ENCODE measurements at places on chromosomes 13 and 19. TPM values are rescaled to one million over a fixed set of nuclear protein-coding genes. Genes with fewer than 3 reads are reported as not detected.

GRCh38 chr13:59312776-59313175 is 851.0 kb downstream of the DIAPH3 start:
- no peaks in the 10 kb centered on the region for H3K36me3 ChIP-seq
- no peak overlapping the region for H3K4me3 ChIP-seq
- no peak overlapping the region for H3K27ac ChIP-seq
- H3K27me3 ChIP-seq = no peaks in the 10 kb centered on the region
- no peak for DNase-seq

- H3K4me3 ChIP-seq = no peak overlapping the region
- H3K27ac ChIP-seq = no peak overlapping the region
Observed at GRCh38 chr13:50236898-50237318, 221.7 kb downstream of the KCNRG start.

DNA sequence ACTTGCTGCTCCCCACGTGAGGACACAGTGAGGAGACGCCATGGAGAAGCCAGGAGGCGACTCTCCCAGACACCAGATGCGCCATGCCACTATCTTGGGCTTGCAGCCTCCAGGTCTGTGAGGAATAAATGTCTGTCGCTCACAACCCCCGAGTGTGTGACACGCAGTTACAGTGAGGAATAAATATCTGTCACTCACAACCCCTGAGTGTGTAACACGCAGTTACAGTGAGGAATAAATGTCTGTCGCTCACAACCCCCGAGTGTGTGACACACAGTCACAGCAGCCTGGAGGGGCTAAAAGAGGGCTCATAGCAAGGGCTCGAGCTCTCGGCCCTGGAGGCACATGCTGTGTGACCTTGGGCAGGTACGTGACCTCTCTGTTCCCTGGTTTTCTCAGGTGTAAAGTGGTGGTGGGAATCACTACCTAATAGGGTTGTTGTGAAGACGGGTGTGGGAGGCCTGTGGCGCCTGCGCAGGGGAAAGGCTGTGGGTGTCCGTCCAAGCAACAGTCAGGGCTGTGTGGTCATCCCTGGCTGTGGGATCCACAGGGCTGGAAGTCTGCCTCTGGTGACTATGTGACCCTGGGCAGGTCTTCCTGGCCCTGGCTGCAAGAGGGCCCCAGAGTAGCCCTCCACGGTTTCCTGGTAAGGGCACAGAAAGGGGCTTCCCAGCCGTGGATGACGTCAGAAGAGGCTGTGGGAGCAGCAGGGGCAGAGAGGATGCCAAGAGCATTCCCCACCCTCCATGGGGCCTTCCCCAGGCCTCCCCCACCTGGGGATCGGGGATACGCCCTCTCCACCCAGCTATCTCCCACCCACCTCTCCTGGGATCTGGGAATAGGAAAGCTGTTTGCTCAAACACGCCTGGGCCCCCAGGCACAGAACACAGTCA is 77.7 kb downstream of the C1QTNF9 start:
- no peaks in the 10 kb centered on the region for H3K4me1 ChIP-seq
- no peak overlapping the region for H3K27ac ChIP-seq
- no peaks in the 10 kb centered on the region for H3K27me3 ChIP-seq
- no peak overlapping the region for H3K4me3 ChIP-seq
- no peaks in the 10 kb centered on the region for H3K36me3 ChIP-seq

- peak overlapping the region; percentile 100 for H3K4me3 ChIP-seq
- no peaks in the 10 kb centered on the region for H3K36me3 ChIP-seq
- H3K4me1 ChIP-seq = peaks cover 68% of the 10 kb centered on the region
- no peak for DNase-seq
- peak overlapping the region; percentile 93 for H3K27ac ChIP-seq
- no peaks in the 10 kb centered on the region for H3K27me3 ChIP-seq
Observed at GRCh38 chr19:45508861-45509691, 1.8 kb downstream of the VASP start.

DNA sequence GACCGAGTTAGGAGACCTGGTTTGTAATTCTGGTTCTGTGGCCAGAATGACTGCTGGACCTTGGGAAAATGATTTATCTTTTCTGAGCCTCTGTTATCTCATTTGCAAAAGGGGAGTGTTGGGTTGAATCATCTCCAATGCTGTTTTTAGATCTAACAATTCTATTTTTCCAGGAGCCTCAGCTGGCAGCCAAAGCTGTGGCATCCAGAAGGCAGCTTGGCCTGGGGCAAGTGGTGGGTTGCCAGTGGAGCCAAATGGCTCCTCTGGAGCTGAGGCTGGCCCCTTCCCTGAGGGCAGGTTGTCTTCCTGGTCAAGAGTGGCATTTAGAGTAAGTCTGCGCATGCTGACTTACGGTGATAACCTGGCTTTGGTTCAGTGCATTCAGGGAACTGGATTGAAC is 21.3 kb downstream of the B3GLCT start:
- H3K4me3 ChIP-seq = no peak overlapping the region
- H3K27me3 ChIP-seq = no peaks in the 10 kb centered on the region
- no peaks in the 10 kb centered on the region for H3K36me3 ChIP-seq
- no peaks in the 10 kb centered on the region for H3K4me1 ChIP-seq
- no peak for DNase-seq

DNA sequence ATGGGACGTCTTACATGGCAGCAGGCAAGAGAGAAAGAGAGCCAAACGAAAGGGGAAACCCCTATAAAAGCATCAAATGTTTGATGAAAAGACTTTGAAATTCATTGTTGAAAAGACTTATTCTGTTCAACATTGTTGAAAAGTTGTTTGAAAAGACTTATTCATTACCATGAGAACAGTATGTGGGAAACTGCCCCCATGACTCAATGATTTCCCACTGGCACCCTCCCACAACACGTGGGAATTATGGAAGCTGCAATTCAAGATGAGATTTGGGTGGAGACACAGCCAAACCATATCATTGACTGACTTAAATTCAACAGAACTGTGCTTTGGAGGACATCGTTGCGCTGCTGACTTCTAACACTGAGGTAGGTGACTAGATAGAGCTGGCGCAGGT is 48.0 kb upstream of the RCBTB2 start:
- H3K36me3 ChIP-seq = no peaks in the 10 kb centered on the region
- no peak for DNase-seq
- H3K27ac ChIP-seq = no peak overlapping the region
- no peak overlapping the region for H3K4me3 ChIP-seq
- H3K27me3 ChIP-seq = no peaks in the 10 kb centered on the region
- peaks cover 26% of the 10 kb centered on the region for H3K4me1 ChIP-seq

- H3K27me3 ChIP-seq = no peaks in the 10 kb centered on the region
- no peaks in the 10 kb centered on the region for H3K36me3 ChIP-seq
- DNase-seq = no peak
- no peak overlapping the region for H3K4me3 ChIP-seq
- peaks cover 17% of the 10 kb centered on the region for H3K4me1 ChIP-seq
Observed at GRCh38 chr13:28490061-28490460, 4.9 kb downstream of the FLT1 start.

DNA sequence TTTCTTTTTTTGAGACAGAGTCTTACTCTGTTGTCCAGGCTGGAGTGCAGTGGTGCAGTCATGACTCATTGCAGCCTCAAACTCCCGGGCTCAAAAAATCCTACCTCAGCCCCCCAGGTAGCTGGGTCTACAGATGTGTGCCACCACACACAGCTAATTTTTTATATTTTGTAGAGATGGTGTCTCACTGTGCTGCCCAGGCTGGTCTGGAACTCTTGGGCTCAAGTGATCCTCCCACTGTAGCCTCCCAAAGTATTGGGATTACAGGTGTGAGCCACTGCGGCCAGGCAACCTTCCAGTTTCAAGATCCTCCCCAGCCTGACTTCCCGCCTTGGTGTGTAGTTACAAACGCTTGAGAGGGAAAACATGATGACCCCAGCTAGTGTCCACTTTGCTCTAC is 22.2 kb downstream of the CNFN start:
- no peaks in the 10 kb centered on the region for H3K27me3 ChIP-seq
- H3K27ac ChIP-seq = no peak overlapping the region
- H3K4me1 ChIP-seq = no peaks in the 10 kb centered on the region
- H3K4me3 ChIP-seq = no peak overlapping the region
- no peak for DNase-seq

DNA sequence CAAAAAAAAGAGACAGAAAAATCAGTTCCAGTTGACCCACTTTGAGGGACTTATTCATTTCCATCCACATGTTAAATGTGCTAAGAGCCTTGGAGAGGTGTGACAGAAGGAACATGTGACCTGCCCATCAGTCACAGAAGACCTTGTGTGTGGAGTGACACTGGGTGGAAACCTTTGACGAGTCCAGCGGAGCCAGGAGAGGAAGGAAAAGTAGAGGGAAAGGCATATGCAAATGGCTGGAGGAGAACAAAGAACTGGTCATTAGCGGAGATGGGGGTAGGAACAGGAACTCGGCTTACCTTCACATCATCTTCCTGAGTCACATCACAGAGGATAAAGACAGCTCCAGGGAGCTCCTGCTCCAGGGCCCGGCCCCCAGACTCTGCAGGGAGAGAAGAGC is 2.3 kb downstream of the HSD17B14 start:
- H3K4me3 ChIP-seq = no peak overlapping the region
- H3K27ac ChIP-seq = no peak overlapping the region
- H3K36me3 ChIP-seq = peaks cover 17% of the 10 kb centered on the region
- H3K27me3 ChIP-seq = no peaks in the 10 kb centered on the region
- peaks cover 18% of the 10 kb centered on the region for H3K4me1 ChIP-seq

DNA sequence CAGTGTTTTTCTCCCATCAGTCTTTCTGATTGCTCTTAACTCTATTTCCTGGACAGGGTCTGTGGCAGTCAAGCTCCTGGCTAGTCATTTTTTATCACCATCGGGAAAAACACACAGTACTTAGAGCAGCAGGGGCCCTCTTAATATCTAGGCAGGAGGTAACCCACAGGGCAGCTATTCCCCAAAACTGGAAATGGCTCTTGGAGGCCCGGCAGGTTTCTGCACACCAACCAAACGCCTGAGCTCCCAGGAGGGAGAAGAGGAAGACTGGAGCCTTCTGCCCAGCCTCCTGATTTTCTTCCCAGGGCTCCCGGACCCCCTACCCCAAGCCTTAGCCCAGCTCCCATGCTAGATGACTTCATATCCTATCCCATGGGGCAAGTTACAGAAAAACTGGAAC is 49.3 kb upstream of the VSTM2B start:
- no peak overlapping the region for H3K4me3 ChIP-seq
- H3K27ac ChIP-seq = no peak overlapping the region
- H3K4me1 ChIP-seq = no peaks in the 10 kb centered on the region
- peak; percentile 64 for DNase-seq

DNA sequence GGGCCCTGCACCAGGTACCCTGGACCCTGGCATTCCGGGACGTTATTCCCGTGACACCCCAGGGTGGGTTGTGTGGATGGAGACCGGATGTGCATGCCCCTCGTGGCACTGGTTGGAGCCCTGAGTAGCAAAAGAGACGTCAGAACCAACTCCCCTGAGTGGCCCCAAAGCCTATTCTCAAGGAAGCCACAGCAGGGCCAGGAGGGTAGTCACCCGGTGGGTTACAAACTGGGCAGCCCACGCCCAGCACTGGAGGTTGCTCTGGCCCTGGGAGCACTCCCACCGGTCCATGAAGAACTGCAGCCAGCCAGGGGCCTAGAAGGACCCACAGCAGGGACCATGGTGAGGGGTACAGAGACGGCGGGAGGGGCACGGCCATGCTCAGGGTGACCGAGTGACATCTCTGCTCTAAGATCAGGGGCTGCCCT is 7.5 kb downstream of the KLF16 start:
- H3K27ac ChIP-seq = peak overlapping the region; percentile 79
- H3K4me3 ChIP-seq = peak overlapping the region; percentile 43
- no peak for DNase-seq
- no peaks in the 10 kb centered on the region for H3K27me3 ChIP-seq
- no peaks in the 10 kb centered on the region for H3K36me3 ChIP-seq

DNA sequence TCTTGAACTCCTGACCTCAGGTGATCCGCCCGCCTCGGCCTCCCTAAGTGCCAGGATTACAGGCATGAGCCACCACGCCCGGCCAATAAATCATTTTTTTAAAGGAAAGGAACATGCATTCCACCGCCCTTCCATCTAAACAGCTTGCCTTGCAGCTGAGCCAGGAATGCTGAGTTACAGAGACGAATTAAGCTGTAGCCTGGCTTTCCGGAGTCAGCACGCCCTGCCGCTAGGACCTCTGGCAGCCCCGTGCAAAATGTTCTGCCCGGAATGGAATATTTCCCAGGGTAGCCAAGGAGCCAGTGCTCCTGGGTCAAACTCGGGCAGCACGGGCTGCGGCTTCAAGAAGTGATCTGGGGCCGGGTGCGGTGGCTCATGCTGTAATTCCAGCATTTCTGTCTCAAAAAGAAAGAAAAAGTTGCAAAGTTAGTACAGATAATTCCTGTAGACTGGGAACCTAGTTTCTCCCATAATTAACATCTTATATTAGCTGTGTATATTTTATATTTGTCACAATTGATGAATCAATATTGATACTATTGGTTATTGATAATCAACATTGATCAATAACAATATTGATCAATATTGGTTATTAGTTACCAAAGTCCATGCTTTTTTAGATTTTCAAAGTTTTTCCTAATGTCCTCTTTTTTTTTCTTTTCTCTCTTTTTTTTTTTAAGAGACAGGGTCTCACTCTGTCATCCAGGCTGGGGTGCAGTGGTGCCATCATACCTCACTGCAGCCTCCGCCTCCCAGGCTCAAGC is 19.2 kb downstream of the ATCAY start:
- no peaks in the 10 kb centered on the region for H3K27me3 ChIP-seq
- no peaks in the 10 kb centered on the region for H3K4me1 ChIP-seq
- no peak overlapping the region for H3K4me3 ChIP-seq
- no peak for DNase-seq
- no peaks in the 10 kb centered on the region for H3K36me3 ChIP-seq
- no peak overlapping the region for H3K27ac ChIP-seq

DNA sequence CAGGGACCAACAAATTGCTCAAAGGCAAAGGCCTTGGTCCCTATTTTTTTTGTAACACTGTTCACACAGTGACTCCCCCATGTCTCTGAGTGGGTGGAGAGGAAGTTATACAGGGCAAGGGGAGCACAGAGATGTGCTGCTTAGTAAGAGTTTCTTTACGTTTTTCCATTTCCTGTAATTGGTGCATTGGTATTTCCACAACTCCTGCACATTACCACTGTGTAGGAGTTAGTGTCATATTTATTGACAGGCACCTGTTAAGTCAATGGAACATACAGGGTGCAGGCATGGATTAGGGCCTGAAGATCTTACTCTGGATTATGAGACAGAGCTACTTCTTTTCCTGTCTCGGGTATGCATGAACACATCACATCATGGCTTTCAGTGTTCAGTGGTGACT is 45.2 kb downstream of the SOX21 start:
- H3K4me3 ChIP-seq = no peak overlapping the region
- H3K27ac ChIP-seq = no peak overlapping the region
- no peak for DNase-seq
- no peaks in the 10 kb centered on the region for H3K4me1 ChIP-seq

GRCh38 chr19:27740396-27740795 is 1472.6 kb downstream of the UQCRFS1 start:
- DNase-seq = peak; percentile 40
- H3K27ac ChIP-seq = no peak overlapping the region
- no peaks in the 10 kb centered on the region for H3K27me3 ChIP-seq
- no peak overlapping the region for H3K4me3 ChIP-seq
- H3K4me1 ChIP-seq = no peaks in the 10 kb centered on the region
- H3K36me3 ChIP-seq = peaks cover 16% of the 10 kb centered on the region

C19orf53 gene
- total RNA-seq = 189 TPM

TMPRSS9 gene
- total RNA-seq = not detected

CFAP97D2 gene
- total RNA-seq = not detected

URAD gene
- total RNA-seq = not detected

ZNF729 gene
- not detected for total RNA-seq

KANK3 gene
- total RNA-seq = 20.9 TPM

APOC4 gene
- not detected for total RNA-seq

TRAPPC2B gene
- 8.6 TPM for total RNA-seq

ALKBH7 gene
- total RNA-seq = 77.1 TPM
